SHP77 (cell line): ENCODE measurements at places on chromosomes 7 and 10.

DNA sequence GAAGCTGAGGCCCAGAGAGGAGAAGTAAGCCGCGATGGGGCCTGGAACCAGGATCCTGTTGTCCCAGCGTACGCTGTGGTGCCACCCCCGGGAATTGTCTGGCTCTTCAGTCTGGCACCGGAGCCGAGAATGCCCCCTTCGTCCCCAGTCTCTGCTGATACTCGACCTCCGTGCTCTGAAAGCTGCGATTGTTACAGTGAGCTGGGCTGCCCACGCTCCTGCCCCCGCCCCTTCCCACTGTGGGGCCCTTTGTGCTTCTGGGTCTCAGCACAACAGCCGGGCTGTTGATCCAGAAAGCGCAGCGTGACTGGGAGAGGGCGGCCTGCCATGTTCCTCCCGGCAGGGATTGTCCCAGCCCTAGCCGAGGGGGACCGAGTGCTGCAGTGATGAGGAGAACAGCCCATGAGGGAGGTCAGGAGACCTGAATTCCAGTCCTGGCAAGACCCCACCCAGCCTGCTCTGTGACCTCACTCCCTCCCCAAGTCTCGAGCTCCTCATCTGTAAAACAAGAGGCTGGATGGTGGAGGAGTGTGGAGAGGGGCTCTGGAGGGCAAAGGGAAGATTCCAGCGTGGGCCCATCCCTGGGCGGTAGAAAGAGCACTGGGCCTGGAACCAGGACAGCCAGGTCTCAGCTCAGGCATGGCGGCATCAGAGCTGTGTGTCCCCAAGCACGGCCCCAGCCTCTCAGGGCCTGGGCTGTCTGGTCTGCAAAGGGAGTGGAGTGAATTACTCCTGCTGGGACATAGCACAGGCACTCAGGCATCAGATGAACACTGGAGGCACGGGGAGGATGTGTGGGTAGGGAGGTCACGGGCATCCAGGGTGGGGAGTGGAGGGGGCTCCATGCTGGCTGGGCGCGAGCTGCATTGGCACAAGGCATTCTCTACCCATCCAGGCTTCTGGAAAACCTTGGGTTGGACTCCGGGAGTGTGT lies 43.6 kb downstream of the TSPAN15 start:
- no peak for DNase-seq

GRCh38 chr7:129851174-129851573 lies 101.6 kb downstream of the UBE2H start:
- DNase-seq, result no peak

DNA sequence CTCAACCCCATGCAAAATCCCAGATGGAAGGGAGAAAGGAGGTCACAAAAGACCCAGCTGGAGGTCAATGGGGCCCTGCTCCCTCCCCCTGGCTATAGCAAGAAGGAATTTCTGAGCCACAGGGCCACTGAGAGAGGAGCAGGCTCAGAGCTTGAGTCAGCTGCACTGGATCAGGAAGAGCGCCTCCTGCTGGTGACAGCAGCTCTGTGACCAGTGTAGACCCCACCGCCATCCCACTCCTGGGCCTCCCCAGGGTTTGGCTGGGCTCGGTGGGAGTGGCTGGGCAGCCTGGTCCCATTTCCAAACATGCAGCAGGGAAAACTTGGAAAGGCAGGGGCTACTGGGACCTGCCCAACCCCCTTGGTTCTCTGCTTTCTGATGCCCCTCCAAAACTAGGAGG lies 31.5 kb upstream of the PRLHR start:
- DNase-seq, result no peak

DNA sequence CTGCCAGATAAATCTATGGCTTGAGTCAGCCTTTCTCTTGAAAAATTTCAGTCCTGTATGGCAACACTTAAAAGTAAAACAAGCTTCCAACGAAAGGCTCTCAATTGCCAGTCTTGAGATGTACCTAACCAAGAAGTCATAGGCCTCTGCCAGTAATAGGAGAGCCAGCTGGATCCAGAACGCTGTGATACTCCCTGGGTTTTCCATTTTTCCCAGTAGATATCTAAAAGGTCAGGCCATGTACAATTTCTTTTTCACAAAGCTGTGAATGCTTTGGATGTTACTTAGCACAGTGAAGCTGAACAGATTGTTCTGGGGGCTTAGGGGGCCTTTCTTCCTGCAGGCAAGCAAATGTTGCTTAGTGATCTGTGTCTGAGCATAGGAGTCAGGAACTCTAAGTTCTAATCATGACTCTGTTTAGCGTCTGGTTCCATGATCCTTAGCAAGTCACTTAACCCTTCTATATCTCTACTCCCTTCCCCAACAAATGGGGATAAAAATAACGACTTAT lies 86.5 kb downstream of the ARMH3 start:
- DNase-seq, result no peak

DNA sequence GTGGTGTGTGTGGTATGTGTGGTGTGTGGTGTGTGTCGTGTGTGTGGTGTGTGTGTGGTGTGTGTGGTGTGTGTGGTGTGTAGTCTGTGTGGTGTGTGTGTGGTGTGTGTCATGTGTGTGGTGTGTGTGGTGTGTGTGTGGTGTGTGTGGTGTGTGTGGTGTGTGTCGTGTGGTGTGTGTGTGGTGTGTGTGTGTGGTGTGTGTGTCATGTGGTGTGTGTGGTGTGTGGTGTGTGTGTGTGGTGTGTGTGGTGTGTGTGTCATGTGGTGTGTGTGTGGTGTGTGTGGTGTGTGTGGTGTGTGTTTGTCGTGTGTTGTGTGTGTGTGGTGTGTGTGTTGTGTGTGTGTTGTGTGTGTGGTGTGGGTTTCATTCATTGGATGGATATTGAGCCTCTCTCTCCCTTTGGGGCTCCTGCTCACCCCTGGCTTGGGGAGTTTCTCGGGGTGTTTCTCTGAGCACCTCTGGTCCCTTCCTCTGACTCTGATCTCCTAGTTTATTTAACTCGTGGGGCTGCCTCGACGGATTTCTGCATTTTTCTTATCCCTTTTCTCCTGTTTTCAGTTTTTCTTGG lies 145.8 kb downstream of the DNAJB6 start:
- DNase-seq, result no peak

DNA sequence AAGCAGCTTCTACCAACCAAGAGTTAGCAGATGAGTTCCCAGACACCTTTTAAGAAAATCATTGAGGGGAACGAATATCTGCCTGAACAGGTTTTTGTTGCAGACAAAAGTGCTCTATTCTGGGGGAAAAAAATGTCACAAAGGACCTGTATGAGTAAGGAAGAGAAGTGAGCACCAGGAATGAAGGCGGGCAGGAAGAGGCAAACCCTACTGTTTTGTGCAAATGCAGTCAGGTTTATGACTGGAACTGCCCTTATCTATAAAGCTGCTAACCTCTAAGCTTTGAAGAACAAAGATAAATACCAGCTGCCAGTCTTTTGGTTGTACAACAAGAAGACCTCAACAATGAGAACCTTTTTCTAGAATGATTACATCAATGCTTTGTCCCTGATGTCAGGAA lies 292.4 kb upstream of the SP4 start:
- DNase-seq, result no peak

DNA sequence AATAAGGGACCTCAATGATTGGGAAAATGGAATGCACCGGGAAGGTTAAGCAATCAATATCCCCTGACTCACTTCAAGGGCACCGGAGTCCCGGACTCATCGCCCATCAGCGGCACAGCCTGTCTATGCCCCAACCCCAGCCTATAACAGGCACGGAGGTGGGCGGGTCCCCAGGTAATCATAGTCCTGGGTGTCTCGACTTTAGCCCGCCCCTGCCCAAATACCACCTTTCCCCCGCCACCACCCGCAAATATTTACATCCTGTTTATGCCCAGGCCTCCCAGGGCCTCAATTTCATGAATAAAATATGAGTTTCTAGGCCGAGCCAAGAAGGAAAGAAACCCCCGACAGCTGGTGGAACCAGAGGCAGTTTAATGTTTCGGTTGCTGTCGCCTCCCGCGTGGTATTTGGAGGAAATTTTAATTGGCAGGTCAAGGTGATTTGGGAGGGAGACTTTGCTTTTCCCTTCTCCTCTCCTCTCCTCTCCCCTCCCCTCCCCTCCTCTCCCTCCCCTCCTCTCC lies 15.6 kb upstream of the RFC2 start:
- peak; percentile 60 for DNase-seq
